Body of pancreas (tissue), 4 donors: ENCODE measurements at places on chromosomes 5 and 9.

- DNase-seq: no peak
Observed at GRCh38 chr9:122144836-122145591, 14.6 kb downstream of the NDUFA8 start.

DNA sequence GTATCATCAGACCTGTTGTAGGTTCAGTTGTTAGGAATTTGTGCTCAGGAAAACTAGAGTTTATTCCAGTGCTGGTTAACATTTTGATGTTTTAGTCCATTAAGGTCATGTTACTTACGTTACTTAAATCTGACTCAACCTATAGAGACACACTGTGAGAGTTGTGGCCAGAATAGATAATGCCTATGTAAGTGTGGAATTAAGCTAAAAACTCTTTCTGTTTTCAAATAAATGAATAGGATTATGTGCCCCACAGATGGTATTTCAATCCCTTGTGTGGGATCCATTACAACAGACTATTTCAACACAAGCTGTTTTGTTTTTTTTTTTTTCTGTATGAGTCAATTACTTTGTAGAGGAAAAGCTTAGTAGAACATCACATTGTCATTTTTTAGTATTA is 68.1 kb downstream of the MEGF10 start:
- DNase-seq: no peak

GRCh38 chr9:2389404-2389803 is 232.2 kb upstream of the VLDLR start:
- no peak for DNase-seq

DNA sequence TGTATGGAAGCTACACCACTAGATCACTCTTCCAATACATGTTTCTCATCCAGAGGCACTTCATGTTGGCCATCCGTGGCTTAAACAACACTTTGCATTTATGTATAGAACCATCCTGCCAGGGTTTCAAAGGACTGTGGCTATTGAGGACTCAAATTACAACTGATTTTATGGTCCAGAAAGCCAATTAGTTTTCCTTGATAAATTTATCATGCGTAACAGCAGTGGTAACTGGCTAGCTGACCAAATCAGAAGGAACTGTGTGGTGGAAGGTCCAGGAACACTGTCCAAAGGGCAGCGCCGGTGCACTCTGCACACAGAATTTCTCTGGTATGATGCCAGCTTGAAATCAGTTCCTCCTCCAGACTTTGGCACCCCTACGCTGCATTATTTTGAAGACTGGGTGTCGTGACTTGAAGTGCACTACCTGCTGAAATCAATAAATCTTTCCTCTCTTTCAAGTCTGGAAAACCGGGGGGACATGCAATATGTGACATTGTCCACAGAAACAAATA is 69.3 kb upstream of the TMEM252 start:
- no peak for DNase-seq

- no peak for DNase-seq
Observed at GRCh38 chr9:115540091-115540490, 422.1 kb upstream of the TNC start.
